Immature natural killer cell (primary cell): ENCODE measurements at places on chromosomes 2 and 18. TPM values are rescaled to one million over a fixed set of nuclear protein-coding genes. Genes with fewer than 3 reads are reported as not detected.

The LYPD6 gene
- not detected for polyA plus RNA-seq

The SP140 gene
- polyA plus RNA-seq = 19.3 TPM

- no peak for DNase-seq
- H3K4me3 ChIP-seq = no peak overlapping the region
- no peak overlapping the region for H3K27ac ChIP-seq
Observed at GRCh38 chr2:1521191-1521877, 108.1 kb downstream of the TPO start.

DNA sequence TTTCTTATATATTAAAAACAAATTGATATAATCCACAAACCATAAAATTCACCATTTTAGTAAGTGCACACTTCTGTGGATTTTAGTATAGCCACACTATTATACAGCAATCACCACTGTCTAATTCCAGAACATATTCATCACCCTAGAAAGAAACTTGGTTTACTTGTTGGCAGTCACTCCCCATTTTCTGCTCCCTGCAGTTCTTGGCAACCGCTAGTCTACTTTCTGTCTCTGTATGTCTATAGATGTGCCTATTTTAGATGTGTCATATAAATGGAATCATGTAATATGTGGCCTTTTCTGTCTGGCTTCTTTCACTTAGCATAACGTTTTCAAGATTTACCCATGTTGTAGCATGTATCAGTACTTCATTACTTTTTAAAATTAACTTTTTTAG lies 5.7 kb downstream of the CKAP2L start:
- peaks cover 1% of the 10 kb centered on the region for H3K27me3 ChIP-seq
- no peak overlapping the region for H3K4me3 ChIP-seq
- DNase-seq = no peak
- no peaks in the 10 kb centered on the region for H3K36me3 ChIP-seq
- H3K4me1 ChIP-seq = peaks cover 9% of the 10 kb centered on the region

DNA sequence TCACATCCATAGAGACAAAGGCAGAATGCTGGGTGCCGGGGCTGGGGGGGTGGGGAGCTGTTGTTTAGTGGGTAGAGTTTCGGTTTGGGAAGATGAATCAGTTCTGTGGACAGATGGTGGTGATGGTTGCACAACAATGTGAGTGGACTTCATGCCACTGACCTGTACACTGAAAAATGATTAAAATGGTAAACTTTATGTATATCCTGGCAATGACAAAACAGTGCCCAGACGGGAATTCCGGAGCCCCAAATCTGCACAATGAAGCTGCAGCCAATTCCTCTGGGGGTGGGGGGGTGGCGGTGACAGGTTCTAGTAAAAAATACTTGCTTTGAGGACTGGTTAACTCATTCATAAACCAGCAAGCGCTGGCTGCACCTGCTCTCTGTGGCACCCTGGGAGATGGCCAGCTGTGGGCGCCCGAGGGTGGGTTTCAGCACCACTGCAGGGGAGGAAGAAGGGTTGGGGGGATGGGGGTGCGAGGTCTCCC lies 81.8 kb upstream of the HPCAL1 start:
- H3K27me3 ChIP-seq = peaks cover 2% of the 10 kb centered on the region
- H3K27ac ChIP-seq = no peak overlapping the region
- no peaks in the 10 kb centered on the region for H3K36me3 ChIP-seq
- no peak overlapping the region for H3K4me3 ChIP-seq
- no peak for DNase-seq
- no peaks in the 10 kb centered on the region for H3K4me1 ChIP-seq
